Activated CD4-positive, CD25-positive, alpha-beta regulatory T cell treated with anti-CD3 and anti-CD28 coated beads, Interleukin-2, amount 50 U/mL, for 72 hours (primary cell): ENCODE measurements at places on chromosomes 3 and 15.

- no peak for DNase-seq
Measured at GRCh38 chr3:122233101-122233952, 49.9 kb downstream of the CASR start.

DNA sequence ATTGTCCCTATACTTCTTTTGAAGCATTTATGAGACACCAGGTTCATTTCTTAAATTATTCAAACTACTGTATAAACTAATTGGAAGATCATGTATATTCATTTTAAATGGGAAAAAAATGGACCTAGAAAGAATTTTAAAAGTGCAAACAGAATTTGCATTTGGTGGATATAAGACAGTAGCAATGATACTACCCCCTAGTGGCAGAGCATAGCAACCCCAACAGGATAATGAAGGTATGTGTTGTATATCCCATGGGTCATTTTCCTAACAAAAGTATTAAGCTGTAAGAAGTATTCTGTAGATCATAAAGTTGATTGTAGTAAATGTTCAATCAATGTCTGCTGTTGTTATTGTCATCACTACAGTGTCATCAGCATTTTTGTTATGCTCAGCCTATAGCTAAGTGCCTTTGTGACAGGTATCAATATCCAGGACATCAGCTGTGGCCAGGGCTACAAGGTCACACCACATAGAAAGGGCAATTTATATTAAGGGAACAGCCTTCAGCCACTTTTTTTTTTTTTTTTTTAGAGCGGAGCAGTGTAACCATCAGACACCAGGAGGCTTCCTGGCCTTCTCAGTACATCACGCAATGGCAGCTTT lies 175.8 kb downstream of the FOXB1 start:
- no peak for DNase-seq

- no peak for DNase-seq
Measured at GRCh38 chr15:101244889-101245668, 6.8 kb downstream of the CHSY1 start.

DNA sequence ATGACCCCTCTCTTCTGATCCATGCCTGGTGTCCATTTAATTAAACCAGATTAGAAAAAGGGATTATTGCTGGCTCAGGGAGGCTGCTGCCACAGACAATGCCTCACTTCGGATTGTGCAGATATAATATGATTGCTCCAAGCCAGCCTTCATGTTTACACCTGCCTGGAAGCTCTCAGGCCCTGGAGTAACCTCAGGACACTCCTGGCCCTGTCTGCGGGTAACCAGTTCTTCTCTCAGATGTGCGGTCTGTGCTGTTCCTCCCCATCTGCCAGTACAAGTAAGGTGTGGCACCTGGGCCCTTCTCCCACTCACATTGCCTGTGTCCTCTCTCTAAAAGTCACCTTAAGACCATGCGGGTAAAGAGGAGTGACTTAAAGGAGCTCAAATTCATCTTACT lies 8.8 kb upstream of the GOLGA8J start:
- no peak for DNase-seq

DNA sequence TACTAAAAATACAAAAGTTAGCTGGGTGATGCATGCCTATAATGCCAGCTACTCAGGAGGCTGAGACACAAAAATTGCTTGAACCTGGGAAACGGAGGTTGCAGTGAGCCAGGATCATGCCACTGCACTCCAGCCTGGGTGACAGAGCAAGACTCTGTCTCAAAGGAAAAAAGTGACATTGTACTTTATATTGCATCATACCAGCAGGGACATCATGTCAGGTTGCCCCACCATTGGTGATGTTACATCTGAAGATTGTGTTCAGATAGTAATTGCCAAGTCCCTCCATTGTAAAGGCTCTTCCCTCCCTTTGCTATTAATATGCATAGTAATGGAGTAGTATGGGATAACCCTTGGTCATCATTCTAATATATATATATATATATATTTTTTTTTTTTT lies 44.8 kb downstream of the FOXL2 start:
- DNase-seq: no peak

DNA sequence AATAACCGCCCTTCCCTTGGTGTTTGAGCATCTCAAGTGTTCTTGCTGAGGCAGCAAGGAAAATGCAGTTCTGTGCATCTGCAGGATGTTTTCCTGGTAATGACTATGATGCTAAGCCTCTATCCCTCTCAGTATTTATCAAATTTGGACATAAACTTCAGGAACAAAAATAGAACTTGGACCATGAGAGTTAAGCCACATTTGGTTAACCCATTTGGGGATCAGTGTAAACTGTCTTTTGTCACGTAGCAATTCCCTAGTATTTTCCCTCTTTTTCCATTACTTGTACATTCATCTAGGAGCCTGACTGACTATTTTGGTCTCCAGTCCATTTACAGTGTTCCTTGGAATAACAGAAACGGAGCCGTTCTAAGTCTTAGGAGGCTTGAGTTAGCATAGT lies 250.8 kb downstream of the RBMS3 start:
- DNase-seq: no peak

GRCh38 chr15:91853511-91853947 lies at the start of gene SLCO3A1:
Gene SLCO3A1, plus strand, starts transcription at chr15:91853708.
- peak; percentile 73 for DNase-seq

GRCh38 chr15:40075298-40076044 lies 33.2 kb downstream of the BMF start:
- DNase-seq: no peak

DNA sequence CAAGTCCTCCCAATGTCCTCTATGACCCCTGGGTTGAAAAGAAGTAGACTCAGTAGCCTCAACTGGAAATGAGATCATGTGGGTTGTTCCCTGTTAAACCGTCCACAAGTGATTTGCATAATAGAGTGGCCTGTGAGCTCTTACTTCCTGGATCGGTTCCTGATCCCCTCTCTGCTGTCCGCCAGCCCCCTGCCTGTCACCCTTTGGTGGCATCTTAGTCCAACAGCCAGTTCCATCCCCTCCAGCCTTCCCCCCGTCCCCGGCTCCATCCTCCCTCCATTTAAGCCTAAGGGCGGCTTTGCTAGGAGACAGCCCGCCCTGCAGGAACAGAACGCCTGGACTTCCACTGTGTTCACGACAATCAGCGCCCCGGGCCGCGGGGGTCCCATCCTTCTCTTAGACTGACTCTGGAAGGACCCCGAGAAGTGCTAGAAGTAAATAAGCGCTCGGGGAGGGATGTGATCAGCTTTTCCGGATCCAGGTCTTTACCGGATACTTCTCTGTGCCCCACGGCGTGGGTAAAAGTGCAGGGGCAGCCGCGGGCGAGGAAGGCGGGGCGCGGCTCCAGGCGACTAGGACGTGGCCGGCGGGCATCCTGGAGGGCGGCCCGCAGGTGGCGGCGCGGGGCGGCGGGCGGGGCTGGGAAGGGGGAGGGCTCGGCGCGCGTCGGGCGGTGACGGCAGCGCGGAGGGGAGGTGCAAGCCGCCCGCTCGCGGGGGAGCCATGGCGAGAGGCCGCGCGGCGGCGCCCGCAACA lies 51.2 kb upstream of the ULK4 start:
- DNase-seq: peak; percentile 76

DNA sequence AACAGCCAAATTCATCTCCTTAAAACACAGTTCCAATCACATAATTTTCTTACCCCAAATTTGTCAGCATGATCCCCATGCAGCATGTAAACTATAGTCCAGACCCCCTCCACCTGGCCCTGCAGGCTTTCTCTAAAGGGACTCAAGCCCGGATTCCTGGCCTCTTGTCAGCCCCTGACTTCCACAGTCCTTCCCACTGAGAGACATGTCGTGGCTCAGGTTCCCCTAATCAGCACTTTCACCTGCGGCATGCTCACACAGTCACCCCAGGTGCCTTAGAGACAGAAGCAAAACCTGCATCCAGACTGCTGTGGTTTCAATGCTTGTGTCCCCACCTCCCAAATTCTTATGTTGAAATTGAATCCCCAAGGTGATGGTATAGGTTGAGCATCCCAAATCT lies 372.7 kb upstream of the ATP10A start:
- DNase-seq: no peak

DNA sequence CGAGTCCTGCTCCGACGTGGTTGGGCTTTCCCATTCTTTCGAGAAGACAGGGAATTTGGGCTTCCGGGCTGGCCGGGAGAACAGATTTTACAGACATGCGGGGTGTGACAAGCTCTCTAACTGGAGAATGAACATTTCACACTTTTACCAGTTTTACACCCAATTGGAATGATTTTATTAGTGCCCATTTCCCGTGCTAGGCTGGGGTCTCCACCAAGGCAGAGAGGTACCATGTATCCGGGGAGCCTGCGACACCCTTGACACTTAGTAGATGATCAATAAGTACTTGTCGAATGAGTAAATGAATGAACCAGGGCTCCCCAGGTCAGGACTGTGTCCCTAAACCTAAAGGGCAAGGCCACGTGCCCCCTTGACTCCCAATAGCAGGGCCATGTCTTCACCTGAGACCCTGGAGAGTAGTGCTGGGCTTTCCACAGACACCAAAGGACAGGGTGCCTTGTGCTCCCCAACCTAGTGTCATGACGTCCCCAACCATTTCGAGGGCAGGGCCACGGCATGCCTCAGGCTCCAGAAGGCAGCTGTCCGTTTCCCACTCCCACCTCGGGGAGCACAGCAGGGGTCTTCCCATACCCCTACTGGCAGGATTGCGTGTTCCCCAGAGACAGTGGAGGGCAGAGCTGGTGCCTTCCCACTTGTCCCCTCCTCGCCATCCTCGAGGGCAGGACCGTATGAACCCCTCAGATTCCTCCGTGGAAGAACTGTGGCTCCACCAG lies 679 bp upstream of the MYD88 start:
- no peak for DNase-seq

- DNase-seq: no peak
Measured at GRCh38 chr3:32009101-32009500, 27.6 kb downstream of the ZNF860 start.

- DNase-seq: no peak
Measured at GRCh38 chr3:122269045-122269444, 56.0 kb upstream of the CSTA start.

DNA sequence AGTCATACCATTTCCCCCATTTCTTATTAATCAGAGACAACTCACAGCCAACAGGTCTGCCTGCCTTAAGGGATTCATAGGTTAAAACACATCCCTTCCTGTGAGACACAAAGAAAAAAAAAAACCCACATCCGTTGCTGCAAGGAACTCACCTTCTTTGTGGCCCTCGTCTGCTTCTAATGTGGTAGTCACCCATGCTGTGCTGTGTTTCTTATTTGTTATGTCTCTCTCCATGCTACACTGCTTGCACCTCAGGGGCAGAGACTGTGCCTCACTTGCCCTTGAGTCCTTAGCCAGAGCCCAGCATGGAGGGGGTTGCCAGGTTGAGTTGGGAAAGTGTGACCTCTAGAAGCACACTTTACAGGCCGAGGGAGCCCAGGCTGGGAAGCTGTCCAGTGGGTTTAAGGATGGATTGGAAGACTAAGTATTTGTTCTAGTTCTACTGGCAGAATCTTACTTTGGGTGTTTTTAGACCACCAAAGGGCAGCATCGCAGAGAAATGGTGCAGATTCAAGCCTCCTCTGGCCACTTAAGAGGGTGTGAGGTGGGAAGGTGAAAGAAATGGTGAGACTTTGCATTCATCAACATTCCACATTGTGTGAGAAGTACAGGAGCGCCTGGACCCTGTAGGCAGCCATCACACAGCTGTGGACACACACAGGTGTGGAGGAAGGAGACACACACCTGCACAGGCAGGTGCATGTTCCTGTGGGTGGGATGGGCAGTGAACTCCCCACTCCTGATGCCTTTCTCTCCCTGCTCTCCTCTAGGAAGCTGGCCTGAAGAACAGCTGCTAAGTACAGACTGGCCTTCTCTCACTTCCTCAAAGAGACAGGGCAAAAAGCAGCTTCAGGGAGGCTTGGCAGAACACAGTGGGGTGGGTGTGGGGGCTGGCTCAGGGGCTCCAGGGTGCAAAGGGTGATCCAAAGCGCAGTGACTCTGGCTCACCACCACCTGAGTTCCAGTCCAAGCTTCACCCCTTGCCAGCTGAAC lies 48.8 kb downstream of the GLB1 start:
- peak; percentile 48 for DNase-seq

DNA sequence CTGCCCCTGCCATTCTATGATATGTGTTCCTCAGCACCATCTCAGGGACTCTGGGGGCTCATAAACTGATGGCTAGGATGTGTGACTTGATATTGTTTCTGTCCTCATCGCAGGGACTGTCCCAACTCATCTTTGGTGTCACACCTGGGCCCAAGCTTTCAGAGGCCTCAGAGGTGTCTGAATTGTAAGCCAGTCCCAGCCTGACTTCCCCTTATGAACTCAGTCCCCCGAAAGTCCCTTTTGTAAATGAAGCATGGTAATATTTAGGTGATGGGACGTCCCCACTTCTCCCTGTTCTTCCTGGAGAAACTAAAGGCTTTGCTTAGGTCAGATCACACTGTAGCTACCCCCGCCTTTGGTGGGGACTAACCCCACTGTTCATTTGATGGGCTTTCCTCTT lies 142.4 kb upstream of the TLE3 start:
- no peak for DNase-seq

DNA sequence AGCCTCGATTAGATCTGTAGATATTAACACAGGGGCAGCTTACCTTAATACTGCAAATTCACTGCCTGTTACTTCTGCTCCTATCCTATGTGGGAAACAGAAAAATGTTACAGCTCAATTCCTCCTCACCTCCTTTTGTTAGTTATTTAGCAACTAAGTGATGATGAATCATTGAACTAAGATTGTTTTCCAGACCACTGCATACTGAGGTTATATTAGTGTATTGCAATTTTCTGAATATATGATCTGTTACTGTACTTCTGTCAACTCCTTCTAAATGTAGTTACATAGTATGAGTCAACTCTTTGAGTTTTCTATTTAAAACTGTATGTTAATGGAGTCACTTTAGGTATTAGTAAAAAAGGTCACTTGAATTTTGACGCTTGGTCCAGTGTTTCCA lies 331.5 kb upstream of the SLCO3A1 start:
- no peak for DNase-seq

GRCh38 chr3:113450911-113451310 lies 9.6 kb upstream of the CFAP44 start:
- no peak for DNase-seq

DNA sequence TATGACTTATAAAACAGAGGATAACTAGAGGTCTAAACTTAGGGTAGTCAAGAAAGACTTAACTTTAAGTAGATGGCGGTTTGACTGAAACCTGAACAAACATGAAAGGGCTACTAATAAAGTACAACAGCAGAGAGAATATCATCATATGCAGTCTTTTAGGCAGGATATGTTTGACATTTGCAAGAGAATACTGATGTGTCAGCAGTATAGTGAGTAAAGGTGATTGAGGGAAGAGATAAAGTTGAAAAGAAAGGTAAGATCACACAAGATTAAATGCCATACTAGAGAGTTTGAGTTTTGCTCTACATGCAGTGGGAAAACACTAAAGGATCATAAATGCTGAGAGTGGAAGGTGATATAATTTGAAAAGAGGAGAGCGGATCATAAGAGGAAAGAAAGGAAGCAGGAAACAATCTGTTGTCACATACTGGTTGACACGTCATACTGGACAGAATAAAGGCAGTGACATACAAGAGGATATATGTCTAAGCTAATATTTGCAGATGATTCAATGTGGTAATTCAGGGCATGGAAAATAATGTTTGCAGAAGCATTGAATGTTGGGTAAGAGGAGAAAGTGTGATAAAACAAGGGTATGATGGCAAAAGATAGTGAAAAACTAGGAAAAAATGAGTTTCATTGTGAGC lies 223.0 kb downstream of the EPHA6 start:
- DNase-seq: no peak
